ENCODE measurements at places on chromosomes 2 and 18. TPM values are rescaled to one million over a fixed set of nuclear protein-coding genes. Genes with fewer than 3 reads are reported as not detected.

- no peak for DNase-seq
Measured at GRCh38 chr2:160515120-160515519, 21.5 kb upstream of the RBMS1 start.

- DNase-seq = no peak
Measured at GRCh38 chr18:5066380-5066977, 130.6 kb downstream of the AKAIN1 start.

- no peak for DNase-seq
Measured at GRCh38 chr2:37472959-37473358, 128.5 kb downstream of the QPCT start.

- no peak for DNase-seq
Measured at GRCh38 chr2:130807659-130808385, 28.9 kb upstream of the ARHGEF4 start.

- DNase-seq = no peak
Measured at GRCh38 chr2:131521961-131522781, 5.5 kb upstream of the CCDC74A start.

GRCh38 chr2:109280804-109281203, 151.8 kb downstream of the SH3RF3 start:
- DNase-seq = no peak

DNA sequence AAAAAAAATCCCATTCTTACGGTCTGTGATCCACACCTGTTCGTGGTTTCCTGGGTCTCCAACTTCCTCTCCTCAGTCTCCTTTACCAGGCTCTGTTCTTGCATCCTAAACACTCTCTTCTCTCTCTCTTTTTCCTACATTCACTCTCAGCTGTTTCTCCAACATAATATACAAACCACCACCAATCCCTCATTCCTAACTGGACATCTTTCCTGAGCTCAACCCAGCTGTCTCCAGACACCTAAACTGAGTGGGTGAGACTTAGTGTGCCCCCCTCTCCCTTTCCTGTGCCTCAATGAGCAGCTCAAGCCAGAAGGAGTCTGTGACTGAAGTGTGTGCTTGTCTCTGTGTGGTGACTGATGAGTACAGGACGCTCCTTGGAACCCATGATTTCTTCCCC, 59.4 kb downstream of the LIPG start:
- DNase-seq = no peak

DNA sequence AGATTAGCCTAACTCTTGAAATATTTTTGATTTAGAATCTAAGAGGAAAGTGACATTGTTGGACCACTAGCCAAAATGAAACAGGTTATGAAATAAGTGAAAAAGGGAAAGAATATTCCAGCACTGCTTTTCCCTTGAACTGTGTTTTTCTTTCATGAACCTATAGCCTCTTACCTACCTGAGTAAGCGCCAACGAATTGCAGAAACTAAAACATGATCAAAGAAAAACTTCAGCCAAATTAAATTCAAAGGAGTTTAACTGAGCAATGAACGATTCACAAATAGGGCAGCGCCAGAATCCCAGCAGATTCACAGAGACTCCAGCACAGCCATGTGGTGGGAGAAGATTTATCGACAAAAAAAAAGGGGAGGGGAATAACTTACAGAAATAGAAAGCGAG, 518.6 kb downstream of the PIK3C3 start:
- DNase-seq = peak; percentile 45

GRCh38 chr2:74181739-74182138, 3.1 kb upstream of the MOB1A start:
- DNase-seq = no peak

DNA sequence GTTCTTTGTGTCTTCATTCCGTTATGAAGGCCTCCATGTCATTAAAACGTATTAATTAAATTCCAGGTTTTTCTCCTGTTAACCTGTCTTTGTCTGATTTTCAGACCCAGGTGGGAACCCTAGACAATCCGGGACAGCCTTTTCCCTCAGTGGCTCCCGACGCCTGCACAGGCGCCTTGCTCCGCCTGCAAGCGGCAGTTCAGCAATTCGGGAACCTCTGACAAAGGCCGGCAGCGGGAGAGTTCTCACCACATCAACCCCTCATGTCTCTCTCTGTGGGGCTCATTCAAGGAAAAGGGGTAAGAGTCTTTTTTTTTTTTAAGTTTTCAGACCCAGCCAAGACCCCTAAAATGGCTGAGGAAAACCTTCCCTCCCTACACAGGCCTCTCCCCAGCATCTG, 259.8 kb upstream of the SALL3 start:
- DNase-seq = no peak

DNA sequence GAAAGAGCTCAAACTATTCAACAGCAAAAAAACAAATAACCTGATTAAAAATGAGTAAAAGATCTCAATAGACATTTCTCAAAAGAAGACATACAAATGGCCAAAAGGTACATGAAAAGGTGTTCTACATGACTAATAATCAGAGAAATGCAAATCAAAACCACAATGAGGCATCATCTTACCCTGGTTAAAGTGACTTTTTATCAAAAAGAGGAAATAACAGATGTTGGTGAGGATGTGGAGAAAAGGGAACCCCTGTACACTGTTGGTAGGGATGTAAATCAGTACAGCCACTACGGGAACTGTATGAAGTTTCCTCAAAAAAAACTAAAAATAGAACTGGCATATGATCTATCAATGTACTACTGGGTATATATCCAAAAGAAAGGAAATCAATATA, 39.8 kb upstream of the TMEM163 start:
- DNase-seq = no peak

- DNase-seq = no peak
Measured at GRCh38 chr2:8170552-8171327, 511.1 kb upstream of the ID2 start.

GRCh38 chr2:127261804-127262406, 32.0 kb downstream of the ERCC3 start:
- no peak for DNase-seq

GRCh38 chr18:64956465-64956864, 794.3 kb upstream of the CDH7 start:
- no peak for DNase-seq

DNA sequence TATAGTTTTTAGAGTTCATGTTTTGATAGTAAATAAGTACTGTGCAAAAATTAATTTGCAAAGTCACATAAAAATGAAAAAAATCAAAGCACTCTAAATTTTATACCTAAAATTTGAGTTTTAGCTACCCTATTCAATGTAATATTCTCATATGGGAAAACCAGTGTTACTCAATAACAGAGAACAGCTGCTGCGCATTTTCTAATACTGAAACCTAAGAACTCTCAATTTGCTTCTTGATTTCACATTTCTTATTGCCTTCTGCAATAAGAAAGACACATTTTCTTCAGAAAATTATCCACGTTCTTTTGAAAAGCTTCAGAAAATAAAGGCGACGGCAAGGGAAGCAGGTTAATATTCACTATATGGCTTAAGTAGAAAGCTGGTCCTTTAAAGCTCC, 199.1 kb upstream of the CCDC150 start:
- DNase-seq = no peak

DNA sequence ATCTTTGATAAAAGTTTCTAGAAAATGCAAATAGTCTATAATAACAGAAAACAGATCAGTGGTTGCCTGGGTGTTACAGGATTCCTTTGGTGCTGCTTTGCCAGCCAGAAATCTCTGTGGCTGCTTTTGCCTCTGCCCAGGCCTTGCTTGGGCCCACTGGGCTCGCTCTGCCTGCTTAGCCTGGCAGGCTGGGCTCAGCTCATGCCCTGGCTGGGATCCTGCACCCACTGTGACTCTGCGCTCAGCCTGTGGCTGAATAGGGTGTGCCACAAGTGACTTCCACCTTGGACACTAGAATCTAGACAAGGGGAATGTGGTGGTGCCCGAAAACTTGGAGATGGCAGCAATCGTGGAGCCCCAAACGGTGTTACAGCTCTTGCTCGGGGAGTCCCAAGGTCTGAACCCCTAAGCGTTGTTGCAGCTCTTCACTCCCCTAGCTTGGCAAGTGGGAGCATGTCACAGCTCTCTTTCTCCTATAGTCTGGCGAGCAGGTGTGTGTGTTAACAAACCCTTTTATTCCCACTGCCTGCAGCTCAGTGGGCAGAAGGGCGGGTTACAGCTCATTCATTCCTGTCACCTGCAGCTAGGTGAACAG, 50.9 kb downstream of the FBXO48 start:
- DNase-seq = peak; percentile 81

GRCh38 chr18:35528749-35529274, 31.1 kb upstream of the INO80C start:
- DNase-seq = peak; percentile 47

- DNase-seq = no peak
Measured at GRCh38 chr18:72940986-72941385, 73.2 kb upstream of the NETO1 start.

DNA sequence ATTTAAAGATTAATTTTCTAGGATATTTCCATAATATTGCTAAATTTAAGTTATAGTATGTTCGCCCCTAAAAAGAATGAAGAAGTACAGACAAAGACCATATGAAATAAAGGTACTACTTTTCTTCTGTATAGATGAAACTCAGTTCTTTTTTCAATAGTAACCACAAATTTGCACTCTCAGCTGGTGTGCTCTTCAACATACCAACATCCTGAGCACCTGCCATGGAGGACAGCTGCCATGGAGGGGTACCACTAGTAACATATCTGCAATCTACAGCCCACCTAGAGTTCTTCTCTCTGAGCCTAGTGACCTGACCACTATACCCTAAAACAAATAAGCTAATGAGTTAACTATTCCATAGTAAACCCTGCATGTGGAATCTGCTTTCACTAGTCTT, 36.8 kb upstream of the ERCC3 start:
- DNase-seq = no peak

- DNase-seq = no peak
Measured at GRCh38 chr2:190858817-190859216, 21.8 kb upstream of the GLS start.

DNA sequence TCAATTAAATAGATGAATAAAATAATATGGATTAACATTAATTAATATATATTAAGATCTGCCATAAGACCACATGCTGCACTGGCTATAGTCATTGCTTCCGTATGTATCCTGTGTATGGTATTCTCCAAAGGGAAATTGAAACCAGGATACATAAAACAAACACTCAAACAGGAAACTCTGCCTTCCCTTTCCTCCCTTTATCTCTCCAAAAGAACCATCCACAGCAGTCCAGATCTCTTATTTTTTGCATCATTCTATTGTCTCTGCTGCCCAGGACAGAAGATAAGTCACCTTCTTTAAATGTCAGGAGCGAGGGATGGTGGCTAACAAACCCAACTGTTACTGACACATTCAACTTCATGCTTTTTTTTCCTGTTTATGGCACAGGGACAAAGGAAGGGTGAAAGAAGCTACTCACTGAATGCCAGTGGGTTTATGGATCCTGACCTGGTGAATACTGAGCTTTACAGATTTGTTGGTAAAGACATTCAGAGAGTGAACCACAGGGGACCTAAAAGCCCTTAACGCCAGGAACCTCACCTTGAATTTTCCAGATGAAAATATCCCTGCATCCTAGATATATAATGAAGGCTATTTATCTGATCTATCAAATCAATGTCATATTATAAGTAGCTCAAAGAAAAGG, 67.5 kb downstream of the CSRNP3 start:
- DNase-seq = no peak

- DNase-seq = no peak
Measured at GRCh38 chr2:38192976-38193375, 117.0 kb upstream of the CYP1B1 start.

- DNase-seq = no peak
Measured at GRCh38 chr2:44200759-44201158, 32.1 kb downstream of the PPM1B start.

- no peak for DNase-seq
Measured at GRCh38 chr18:23257686-23258565, 122.6 kb downstream of the CABLES1 start.

DNA sequence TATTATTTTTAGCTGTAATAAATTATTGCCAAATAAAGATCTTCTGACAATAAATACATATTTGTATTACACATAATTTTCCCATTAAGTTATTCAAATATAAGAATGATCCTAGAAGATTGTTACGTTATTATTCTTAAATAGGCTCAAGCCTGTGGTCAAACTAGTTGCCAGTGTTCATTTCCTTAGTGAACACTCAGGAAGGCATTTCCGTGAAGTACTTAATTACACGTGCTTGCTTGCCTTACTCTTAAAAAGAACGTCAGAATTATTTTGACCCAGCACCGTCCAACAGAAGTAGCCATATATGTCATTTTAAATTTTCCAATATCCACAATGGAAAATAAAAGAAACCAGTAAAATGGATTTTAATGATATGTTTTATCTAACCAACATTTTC, 249.8 kb downstream of the TXNL1 start:
- no peak for DNase-seq

- peak; percentile 90 for DNase-seq
Measured at GRCh38 chr18:75638776-75639471, 211.4 kb upstream of the SMIM21 start.

DNA sequence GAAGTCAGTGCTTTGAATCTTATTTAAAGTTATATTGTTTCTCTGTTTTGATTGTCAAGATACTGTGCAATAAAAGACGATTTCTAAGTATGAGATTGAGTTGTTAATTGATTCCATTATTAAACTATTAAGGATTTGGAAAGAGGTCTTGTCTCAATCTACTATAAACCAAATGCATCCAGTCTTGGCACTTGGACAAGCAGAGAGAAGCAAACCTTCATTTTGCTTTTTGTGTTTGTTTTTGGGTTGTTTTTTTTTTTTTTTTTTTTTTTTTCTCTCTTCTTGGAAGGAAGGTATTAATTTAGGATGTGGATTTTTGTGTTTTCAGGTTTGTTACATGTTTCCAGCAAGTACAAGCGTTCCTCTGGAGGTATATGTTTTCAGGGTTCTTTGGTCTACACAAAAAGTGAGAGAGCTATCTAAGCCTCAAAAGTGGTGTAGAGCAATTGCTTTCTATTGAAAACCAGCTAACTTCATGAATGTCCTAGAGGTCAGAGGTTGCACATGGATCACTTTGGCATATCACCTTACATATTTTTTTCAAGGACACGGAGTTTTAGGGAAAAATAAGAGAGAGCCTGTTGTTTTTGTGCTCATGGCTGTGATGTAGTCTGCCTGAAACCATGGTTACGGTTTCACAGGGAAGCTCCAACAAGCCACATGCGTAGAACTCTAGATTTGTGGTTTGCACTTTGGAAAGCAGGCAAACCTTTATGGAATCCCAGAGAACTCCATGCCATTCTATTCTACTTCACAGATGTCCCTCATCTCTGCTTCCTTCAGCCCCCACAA, 1.8 kb downstream of the PRKCE start:
- DNase-seq = no peak

The REG1B gene
- total RNA-seq = not detected

The MAL gene
- total RNA-seq = 46.2 TPM

The LINC00305 gene
- total RNA-seq = not detected

The SERPINB5 gene
- not detected for total RNA-seq

The CAPN13 gene
- not detected for total RNA-seq

The MEP1B gene
- not detected for total RNA-seq

The POMC gene
- 8.7 TPM for total RNA-seq

The BOLA3 gene
- total RNA-seq = 29.4 TPM

The C2orf78 gene
- not detected for total RNA-seq

The CRYGC gene
- not detected for total RNA-seq

The CNGA3 gene
- total RNA-seq = 8.0 TPM

The ACMSD gene
- not detected for total RNA-seq

The CHRND gene
- total RNA-seq = not detected

The ECEL1 gene
- total RNA-seq = not detected
